ENCODE measurements at places on chromosomes 3 and 15. TPM values are rescaled to one million over a fixed set of nuclear protein-coding genes. Genes with fewer than 3 reads are reported as not detected.
A peak's percentile ranks its signal among the peaks of the same experiment; 100 is the strongest.

GRK7 gene
- not detected for total RNA-seq

PLAAT1 gene
- total RNA-seq = not detected

LOXL1 gene
- 260 TPM for total RNA-seq

FEZF2 gene
- not detected for total RNA-seq

TXNRD3 gene
- total RNA-seq = 18.9 TPM

GREM1 gene
- total RNA-seq = not detected

CFAP44 gene
- total RNA-seq = 1.6 TPM

TUSC7 gene
- total RNA-seq = not detected

GRCh38 chr3:142828703-142829305 lies 60.1 kb downstream of the PCOLCE2 start:
- DNase-seq = peak; percentile 84
- H3K27ac ChIP-seq = no peak overlapping the region
- H3K4me3 ChIP-seq = no peak overlapping the region

- H3K36me3 ChIP-seq = no peaks in the 10 kb centered on the region
- H3K27ac ChIP-seq = no peak overlapping the region
- no peaks in the 10 kb centered on the region for H3K27me3 ChIP-seq
- no peaks in the 10 kb centered on the region for H3K4me1 ChIP-seq
Measured at GRCh38 chr3:54134155-54134554, 11.8 kb downstream of the CACNA2D3 start.

GRCh38 chr3:46397111-46397510 lies 9.8 kb downstream of the CCR5AS start:
- no peak overlapping the region for H3K27ac ChIP-seq
- H3K36me3 ChIP-seq = no peaks in the 10 kb centered on the region
- no peak for DNase-seq
- H3K27me3 ChIP-seq = no peaks in the 10 kb centered on the region
- H3K4me3 ChIP-seq = no peak overlapping the region
- no peaks in the 10 kb centered on the region for H3K4me1 ChIP-seq

- H3K4me3 ChIP-seq = no peak overlapping the region
- no peaks in the 10 kb centered on the region for H3K4me1 ChIP-seq
- no peak overlapping the region for H3K27ac ChIP-seq
- H3K27me3 ChIP-seq = no peaks in the 10 kb centered on the region
- no peak for DNase-seq
Measured at GRCh38 chr3:21013566-21013965, 737.4 kb downstream of the ZNF385D start.

DNA sequence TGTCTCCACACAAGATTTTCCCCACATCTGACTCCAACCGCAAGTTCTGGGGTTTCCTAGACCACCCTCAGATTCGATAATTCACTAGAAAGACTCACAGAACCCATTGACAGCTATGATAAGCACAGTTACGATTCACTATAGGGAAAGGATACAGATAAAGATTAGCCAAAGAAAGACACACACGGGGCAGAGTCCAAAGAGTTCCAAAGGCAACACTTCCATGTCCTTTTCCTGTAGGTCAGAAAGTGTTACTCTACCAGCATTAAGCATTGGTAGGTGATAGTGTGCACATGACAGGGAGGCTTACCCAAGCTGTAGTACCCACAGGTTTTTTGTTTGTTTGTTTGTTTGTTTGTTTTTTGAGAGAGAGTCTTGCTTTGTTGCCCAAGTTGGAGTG lies 48.1 kb downstream of the PHLDB2 start:
- H3K4me3 ChIP-seq = no peak overlapping the region
- H3K36me3 ChIP-seq = no peaks in the 10 kb centered on the region
- no peak for DNase-seq
- no peaks in the 10 kb centered on the region for H3K4me1 ChIP-seq
- H3K27ac ChIP-seq = no peak overlapping the region
- H3K27me3 ChIP-seq = no peaks in the 10 kb centered on the region

- H3K27ac ChIP-seq = no peak overlapping the region
- H3K36me3 ChIP-seq = no peaks in the 10 kb centered on the region
- no peak for DNase-seq
- H3K27me3 ChIP-seq = peaks cover 18% of the 10 kb centered on the region
Measured at GRCh38 chr15:89412905-89413411, 78.3 kb upstream of the POLG start.

DNA sequence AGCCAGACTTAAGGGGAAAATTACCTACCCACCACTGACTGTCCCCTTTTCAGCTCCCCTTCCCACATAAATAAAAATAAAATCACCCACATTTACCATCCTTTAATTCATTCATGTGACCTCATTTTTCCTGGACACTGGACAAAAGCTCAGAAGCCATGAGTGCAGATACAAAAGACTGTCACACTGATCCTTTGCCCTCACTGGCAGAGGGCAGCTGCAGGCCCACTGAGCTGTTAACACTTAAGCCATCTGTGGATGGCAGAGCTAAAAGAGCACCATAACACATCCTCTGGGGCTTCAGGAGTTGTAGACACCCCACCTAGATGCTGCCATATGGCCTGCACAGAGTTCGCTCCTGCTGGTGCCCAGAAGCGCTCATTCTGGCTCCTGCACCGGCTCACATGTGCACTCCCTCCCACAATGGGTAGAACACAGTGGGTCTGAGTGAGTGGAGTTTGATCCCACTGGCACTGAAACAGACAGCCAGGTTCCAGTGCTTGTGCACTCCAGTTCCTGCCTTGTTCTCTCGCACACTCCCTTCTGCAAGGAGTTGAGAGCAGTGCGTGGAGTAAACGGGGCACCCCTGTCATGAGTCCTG lies 38.8 kb downstream of the EDC3 start:
- no peak overlapping the region for H3K27ac ChIP-seq
- no peaks in the 10 kb centered on the region for H3K27me3 ChIP-seq
- H3K4me1 ChIP-seq = no peaks in the 10 kb centered on the region
- H3K36me3 ChIP-seq = peaks cover 10% of the 10 kb centered on the region

DNA sequence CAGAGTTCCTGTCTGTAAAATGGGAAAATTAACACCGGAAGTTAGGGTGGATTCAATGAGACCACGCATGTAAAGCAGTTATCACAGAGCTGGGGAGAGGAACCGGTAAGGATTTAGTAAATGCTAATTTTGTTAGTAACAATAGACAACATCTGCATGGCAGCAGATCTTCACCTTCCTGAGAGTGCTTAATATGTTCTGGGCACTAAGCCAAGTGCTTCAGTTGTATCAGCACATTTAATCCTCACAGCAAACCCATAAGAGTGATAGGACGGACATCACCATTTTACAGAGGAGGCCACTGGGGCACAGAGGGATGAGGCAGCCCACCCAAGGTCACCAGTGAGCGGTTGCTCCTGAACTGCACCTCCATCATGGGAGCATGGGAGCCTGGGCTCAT lies 189.4 kb downstream of the WNT5A start:
- H3K27me3 ChIP-seq = no peaks in the 10 kb centered on the region
- no peaks in the 10 kb centered on the region for H3K36me3 ChIP-seq
- H3K4me1 ChIP-seq = no peaks in the 10 kb centered on the region
- no peak overlapping the region for H3K4me3 ChIP-seq
- no peak overlapping the region for H3K27ac ChIP-seq

GRCh38 chr3:185807445-185808068 lies 17.3 kb downstream of the IGF2BP2 start:
- no peak overlapping the region for H3K27ac ChIP-seq
- H3K36me3 ChIP-seq = no peaks in the 10 kb centered on the region
- no peaks in the 10 kb centered on the region for H3K27me3 ChIP-seq
- no peak overlapping the region for H3K4me3 ChIP-seq
- no peaks in the 10 kb centered on the region for H3K4me1 ChIP-seq
- no peak for DNase-seq

DNA sequence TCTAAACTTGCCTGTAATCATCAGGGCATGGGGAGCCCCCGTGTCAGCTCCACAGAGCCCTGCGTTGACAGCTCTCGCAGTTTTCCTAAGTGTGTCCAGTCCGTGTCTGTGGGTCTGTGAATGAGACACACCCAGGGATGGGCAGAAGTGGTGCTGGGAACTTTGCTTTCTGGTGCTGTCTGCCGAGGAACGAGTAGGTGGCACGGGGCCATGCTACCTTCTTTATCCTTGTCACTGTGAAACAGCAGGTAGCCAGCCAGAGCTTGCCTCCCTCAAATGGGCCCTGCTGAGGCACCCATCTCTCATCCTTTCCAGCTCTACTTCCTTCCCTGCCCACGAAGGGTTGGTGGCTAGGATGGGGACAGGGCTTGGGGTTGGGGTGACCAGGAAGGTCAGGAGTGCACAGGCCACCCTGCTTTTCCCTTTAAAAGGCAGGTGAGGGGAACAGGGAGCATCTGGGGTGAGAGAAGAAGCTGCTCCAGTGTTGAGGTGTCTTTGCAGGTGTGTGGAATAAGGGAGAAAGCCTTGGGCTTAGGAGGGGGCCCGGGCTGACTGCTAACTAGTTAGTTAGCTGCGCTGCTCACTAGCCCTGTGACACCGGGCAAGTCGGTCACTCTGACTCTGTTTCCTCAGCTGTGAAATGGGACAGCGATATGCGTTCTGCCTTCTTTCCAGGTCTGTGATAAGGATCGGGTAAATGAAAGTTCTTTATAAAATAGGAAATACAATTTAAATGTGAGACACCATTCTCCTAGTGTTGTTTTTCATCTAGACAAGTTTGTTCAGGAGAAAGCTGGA lies 27.9 kb downstream of the PDIA5 start:
- H3K36me3 ChIP-seq = no peaks in the 10 kb centered on the region
- H3K27me3 ChIP-seq = no peaks in the 10 kb centered on the region
- no peak for DNase-seq
- H3K4me3 ChIP-seq = no peak overlapping the region
- peaks cover 11% of the 10 kb centered on the region for H3K4me1 ChIP-seq

- H3K4me1 ChIP-seq = peaks cover 30% of the 10 kb centered on the region
- no peaks in the 10 kb centered on the region for H3K27me3 ChIP-seq
- no peak overlapping the region for H3K27ac ChIP-seq
- H3K4me3 ChIP-seq = no peak overlapping the region
- no peaks in the 10 kb centered on the region for H3K36me3 ChIP-seq
Measured at GRCh38 chr3:122510878-122511535, 3.7 kb downstream of the KPNA1 start.

GRCh38 chr3:130539005-130539404 lies 22.0 kb downstream of the COL6A6 start:
- H3K36me3 ChIP-seq = no peaks in the 10 kb centered on the region
- DNase-seq = no peak
- no peaks in the 10 kb centered on the region for H3K27me3 ChIP-seq
- no peak overlapping the region for H3K27ac ChIP-seq

GRCh38 chr3:190131329-190131728 lies 10.6 kb upstream of the P3H2 start:
- no peak overlapping the region for H3K4me3 ChIP-seq
- H3K27me3 ChIP-seq = no peaks in the 10 kb centered on the region
- DNase-seq = no peak
- peaks cover 13% of the 10 kb centered on the region for H3K4me1 ChIP-seq
- H3K27ac ChIP-seq = no peak overlapping the region

GRCh38 chr3:128439226-128439625 lies 27.5 kb downstream of the DNAJB8 start:
- H3K4me1 ChIP-seq = no peaks in the 10 kb centered on the region
- H3K36me3 ChIP-seq = no peaks in the 10 kb centered on the region
- no peaks in the 10 kb centered on the region for H3K27me3 ChIP-seq

- H3K4me3 ChIP-seq = no peak overlapping the region
- no peak for DNase-seq
- no peaks in the 10 kb centered on the region for H3K36me3 ChIP-seq
- H3K4me1 ChIP-seq = no peaks in the 10 kb centered on the region
- no peaks in the 10 kb centered on the region for H3K27me3 ChIP-seq
Measured at GRCh38 chr15:75136118-75136517, 65.6 kb upstream of the C15orf39 start.

GRCh38 chr3:183354325-183354831 lies 74.0 kb downstream of the MCF2L2 start:
- H3K27ac ChIP-seq = no peak overlapping the region
- DNase-seq = no peak
- H3K4me3 ChIP-seq = no peak overlapping the region
- no peaks in the 10 kb centered on the region for H3K4me1 ChIP-seq

DNA sequence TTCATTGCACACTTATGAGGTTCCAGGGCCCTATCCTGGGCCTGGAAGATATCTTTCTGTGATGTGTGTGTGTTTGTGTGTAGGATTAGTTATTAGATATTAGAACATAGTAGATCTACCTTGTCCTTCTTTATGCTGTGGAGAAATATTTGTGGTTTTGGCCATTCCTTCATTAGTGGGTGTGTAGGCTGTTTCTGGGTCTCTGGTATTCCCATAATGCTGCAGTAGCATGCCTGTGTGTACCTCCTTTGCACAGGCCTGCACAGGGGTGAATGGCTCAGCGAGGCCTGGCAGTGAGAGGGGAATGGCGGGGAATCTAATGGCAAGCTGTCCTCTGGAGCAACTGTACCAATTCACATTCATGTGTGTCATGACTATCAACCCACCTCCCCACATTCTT lies 125.8 kb upstream of the MRPS22 start:
- H3K27me3 ChIP-seq = no peaks in the 10 kb centered on the region
- no peak overlapping the region for H3K27ac ChIP-seq
- H3K4me1 ChIP-seq = no peaks in the 10 kb centered on the region
- DNase-seq = no peak

- H3K27me3 ChIP-seq = no peaks in the 10 kb centered on the region
- DNase-seq = no peak
- H3K4me1 ChIP-seq = no peaks in the 10 kb centered on the region
- no peak overlapping the region for H3K27ac ChIP-seq
- H3K36me3 ChIP-seq = no peaks in the 10 kb centered on the region
Measured at GRCh38 chr3:177287231-177287630, 89.9 kb upstream of the TBL1XR1 start.

- DNase-seq = no peak
- no peak overlapping the region for H3K27ac ChIP-seq
- no peak overlapping the region for H3K4me3 ChIP-seq
- H3K27me3 ChIP-seq = no peaks in the 10 kb centered on the region
- H3K36me3 ChIP-seq = no peaks in the 10 kb centered on the region
Measured at GRCh38 chr3:100480081-100480480, 12.3 kb upstream of the TMEM45A start.

DNA sequence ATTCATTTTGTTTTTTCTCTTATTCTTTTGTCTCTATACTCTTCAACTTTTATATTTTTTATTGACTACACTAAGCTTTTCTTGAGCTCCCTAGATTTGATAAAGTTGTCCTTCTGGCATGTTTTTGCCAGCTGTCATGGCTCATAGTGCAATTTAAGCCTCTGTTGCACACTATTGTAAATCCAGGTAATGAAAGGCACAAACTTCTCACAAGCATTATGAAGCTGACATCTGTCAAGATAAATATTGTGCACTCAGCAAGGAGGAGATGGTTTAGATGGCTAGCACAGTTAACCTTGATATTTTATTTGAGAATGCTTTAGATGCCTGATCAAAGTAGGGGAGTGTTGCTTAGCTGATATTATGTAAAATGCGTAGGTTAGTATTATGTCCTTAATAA lies 1280.9 kb downstream of the NSUN3 start:
- no peaks in the 10 kb centered on the region for H3K36me3 ChIP-seq
- H3K27me3 ChIP-seq = no peaks in the 10 kb centered on the region
- H3K4me3 ChIP-seq = no peak overlapping the region
- DNase-seq = no peak
- H3K4me1 ChIP-seq = no peaks in the 10 kb centered on the region

GRCh38 chr3:53624061-53624857 lies 129.8 kb downstream of the CACNA1D start:
- DNase-seq = no peak
- no peaks in the 10 kb centered on the region for H3K36me3 ChIP-seq
- H3K27me3 ChIP-seq = no peaks in the 10 kb centered on the region
